ENCODE measurements at places on chromosomes 6 and 20.
A peak's percentile ranks its signal among the peaks of the same experiment; 100 is the strongest.

DNA sequence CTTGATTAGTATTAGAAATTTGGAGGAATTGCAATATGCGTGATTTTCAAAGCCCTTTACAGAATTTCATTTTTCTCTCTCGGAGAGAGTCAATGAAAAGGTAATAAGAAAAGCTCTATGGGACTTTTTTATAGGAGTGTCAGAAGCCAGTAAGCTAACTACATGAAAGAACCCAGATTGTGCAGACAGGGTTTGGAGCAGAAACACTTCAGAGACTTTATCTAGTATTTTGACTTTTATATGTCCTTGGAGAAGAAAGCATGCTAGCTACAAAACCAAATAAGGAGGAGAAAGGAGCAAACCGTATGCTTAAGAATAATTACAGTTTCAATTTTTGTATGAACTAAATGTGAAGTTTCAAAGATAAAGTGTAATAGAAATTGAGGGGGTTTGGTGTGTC is 141.7 kb downstream of the C6orf58 start:
- no peak for DNase-seq

DNA sequence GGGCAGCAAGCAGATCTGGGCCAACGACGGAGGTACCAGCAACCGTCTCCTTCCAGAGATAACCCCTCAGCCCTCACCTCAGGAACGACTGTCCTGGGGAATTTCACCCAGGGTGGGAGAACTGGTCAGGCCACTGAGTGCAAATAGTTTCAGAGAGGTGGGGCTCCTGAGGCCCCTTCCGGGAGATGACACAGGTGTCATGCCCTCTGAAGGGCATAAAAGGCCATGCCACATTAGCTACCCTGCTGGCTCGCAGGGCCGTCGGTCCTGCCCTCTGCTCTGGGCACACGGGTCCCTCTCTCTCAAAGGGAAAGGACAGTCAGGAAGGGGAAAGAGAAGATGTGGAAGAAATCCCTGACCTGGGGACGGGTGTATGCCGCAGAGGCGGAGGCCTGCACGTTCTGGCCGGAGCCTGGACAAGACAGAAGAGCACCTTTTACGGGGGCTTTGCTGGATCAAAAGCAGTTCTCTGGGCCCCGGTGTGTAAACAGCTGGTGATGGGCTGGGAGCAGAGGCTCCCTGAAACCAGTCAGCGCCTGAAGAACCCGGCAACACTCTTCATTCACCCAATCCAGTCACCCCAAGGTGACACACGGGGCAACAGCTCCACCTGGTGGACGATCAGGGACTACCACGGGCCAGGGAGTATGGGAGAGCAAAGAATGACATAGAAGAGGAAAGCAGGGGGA is 6.4 kb upstream of the TAF8 start:
- peak; percentile 82 for DNase-seq

DNA sequence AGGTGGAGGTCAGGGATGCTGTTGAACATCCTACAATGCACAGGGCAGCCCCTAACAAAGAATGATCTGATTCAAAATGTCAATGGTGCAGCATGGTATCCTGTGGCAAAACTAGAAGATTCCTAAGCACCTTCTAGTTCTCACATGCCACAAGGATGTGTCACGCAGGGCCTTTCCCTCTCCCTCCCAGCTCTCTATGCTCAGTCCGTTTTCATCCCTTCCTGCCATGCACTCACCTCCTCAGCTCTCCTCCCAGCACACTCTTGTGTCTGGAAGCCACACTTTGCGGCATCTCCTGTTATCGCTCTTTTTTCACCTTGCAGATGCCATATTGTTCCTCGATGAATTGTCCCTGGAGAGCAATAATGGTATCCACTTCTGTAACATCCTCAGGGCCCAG is 263.4 kb downstream of the CDC5L start:
- peak; percentile 73 for DNase-seq

- DNase-seq, result no peak
Measured at GRCh38 chr6:123118811-123119210, 122.8 kb downstream of the CLVS2 start.

DNA sequence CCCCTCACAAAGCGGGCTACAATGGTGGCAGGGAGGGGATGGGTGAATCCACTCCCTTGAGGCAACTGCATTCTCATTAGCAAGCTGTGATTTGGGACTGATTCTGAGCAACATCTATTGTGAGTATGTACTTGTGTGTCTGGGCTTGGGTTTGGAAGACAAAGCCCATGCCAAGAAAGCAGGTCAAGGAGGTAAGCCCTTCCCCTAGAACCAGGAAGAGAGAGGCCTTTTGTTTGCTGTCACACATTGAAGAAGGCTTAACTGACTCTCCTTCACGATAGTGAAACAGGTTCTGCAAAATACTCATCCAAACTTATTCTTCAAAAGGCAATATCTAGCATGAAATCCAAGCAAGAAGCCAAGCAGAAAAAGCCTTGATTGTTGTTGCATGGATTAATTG is 403.1 kb upstream of the ID4 start:
- DNase-seq, result no peak

GRCh38 chr6:66605971-66606370 is 898.9 kb upstream of the EYS start:
- DNase-seq, result peak; percentile 11

DNA sequence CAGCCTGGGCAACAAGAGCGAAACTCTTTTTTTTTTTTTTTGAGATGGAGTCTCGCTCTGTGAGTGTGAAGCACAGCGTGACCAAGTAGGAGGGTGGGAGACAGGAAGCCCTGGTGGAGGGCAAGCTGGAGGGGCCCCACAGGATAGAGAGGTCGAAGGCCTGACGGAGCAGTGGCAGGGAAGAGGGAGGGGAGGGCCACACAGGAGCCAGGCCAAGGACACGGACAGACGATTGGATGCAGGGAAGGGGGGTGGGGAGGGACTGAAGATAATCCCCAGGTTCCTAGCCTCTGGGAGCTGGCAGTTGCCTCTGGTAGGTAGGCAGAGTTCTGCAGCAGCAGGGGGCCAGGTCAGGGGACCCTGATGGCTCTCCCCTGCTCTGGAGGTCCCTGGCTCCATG is 10.8 kb upstream of the GUCA1A start:
- DNase-seq, result no peak

DNA sequence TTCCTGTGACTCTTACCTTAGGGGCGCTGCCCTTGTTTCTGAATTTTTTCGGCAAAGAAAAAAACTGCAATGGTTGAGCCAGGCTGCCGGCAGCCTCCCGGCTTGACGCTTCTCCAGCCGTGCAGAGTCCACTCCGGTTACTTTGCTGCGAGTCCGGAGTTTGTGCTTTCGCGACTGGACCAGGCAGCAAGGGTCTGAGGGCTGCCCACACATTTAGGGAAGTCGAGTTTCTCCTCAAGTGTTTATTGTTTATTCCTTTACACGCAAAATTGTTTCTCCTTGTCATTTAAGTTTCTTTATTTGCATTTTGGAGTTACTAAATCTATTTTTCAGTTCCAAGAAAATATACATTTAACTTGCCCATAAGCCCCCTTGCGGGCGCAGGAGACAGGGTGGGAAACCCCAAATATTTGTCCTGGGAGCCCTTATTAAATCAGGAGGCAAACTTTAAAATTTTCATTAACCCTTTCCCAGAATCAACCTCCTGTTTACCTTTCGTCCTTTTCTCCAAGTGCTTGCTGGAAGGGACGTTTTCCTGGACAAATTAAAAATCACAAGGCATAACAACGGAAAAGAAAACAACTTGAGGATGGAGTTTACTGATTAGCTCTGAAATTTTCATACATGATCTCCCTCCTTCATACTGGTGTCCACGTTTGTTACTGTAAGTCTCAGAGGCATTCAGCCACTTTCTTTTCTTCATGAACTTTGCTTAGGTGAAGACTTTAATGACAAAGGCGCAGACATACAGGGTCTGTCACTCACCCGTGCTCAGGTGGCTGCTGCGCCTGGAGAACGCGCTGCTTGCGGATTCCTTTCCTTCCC is 1.7 kb upstream of the PDE10A start:
- DNase-seq, result no peak

DNA sequence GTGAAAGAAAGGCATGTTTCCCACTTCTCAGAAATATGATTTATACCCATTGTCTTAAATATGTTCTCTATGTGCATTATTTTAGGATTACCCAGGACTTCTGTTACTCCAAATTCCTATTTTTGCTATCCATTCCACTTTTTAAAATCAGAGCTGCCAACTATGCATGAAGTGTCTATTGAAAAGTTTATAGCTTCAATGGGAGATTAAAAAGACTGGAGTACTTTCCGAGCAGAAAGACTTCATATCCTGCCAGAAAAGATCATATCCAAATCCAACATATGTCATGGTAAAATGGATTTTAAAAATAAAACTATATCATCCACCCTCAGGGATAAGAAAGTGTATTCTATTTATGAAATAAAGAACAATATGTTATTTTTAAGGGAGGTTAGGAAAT is 212.7 kb downstream of the COL12A1 start:
- DNase-seq, result no peak

- peak; percentile 48 for DNase-seq
Measured at GRCh38 chr6:100134703-100135102, 140.7 kb upstream of the MCHR2 start.
